Thymus (tissue), 14 donors: ENCODE measurements at places on chromosomes 7 and 10. TPM values are rescaled to one million over a fixed set of nuclear protein-coding genes. Genes with fewer than 3 reads are reported as not detected.

Gene IFIT1B
- 0.38 TPM for total RNA-seq

Gene INTS15
- total RNA-seq = 16.8 TPM

Gene CYP26C1
- 0.28 TPM for total RNA-seq

Gene HOGA1
- 0.19 TPM for total RNA-seq

Gene LAMB1
- total RNA-seq = 33.4 TPM

Gene PRPS1L1
- total RNA-seq = not detected
